ENCODE measurements at places on chromosomes 11 and 22.
A peak's percentile ranks its signal among the peaks of the same experiment; 100 is the strongest.

- DNase-seq = no peak
Measured at GRCh38 chr11:4203603-4204360, 109.2 kb downstream of the RRM1 start.

DNA sequence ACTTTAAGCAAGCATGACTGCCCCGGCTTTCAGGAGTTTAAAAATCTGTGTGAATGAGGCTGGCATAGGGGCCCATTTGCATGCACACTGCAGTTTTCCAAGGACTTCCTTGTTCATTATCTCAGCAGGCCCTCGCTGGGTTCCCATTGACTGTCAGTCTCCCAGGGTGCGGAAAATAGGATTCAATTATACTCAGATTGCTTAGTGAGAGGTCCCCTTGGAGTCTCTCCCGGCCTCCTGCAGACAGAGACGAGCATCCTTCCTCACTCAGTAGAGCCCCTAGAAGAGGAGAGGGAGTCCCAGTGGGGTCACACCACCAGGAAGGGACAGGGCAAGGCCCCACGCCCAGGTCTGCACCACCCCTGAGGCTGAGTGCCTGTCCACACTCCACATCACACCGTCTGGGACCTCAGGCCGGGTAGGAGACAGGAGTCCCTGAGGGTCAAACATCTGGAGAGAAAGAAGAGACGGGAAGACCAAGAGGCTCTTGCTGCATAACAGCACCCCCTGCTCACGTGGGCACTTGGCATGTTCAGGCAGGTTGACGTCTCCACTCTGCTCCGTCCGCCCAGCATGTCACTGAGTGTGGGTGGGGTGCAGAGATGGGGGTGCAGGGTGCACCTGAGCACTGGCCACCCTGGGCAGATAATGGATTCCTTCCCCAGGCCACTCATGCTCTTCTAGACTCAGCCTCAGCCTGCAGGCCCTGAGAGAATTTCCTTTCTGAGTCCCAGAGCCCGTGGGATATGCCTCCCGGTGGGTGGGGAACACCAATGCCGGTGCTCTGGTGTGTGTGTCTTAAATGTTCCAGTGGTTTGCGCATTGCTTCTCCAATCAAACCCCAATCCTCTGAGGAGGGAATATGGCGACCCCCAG is 58.8 kb downstream of the MCM5 start:
- DNase-seq = no peak

GRCh38 chr11:65078151-65078550 is 5.7 kb downstream of the CDCA5 start:
- DNase-seq = peak; percentile 44

- DNase-seq = no peak
Measured at GRCh38 chr11:10118865-10119264, 175.2 kb downstream of the SBF2 start.

DNA sequence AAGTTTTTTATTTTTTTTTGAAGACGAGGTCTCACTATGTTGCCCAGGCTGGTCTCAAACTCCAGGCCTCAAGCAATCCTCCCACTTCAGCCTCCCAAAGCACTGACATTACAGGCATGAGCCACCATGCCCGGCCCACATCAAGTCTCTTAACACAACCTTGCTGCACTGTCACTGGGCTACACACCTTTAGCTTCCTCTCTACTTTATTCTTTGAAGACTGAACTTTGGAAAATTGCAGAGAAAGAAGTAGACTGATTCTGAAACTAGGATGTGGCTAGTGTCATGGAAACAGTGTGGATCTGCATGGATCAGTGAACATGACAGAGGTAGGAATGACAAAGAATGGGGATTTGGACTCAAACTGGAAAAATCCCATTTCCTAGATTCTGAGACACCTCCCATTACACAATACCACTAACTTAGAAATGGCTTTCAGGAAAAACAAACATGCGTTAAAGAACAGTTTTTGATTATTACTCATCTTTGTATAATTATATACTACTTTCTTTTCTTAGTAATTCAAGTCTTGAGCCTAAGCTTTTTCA is 99.6 kb upstream of the SPON1 start:
- DNase-seq = no peak

GRCh38 chr11:126167488-126167887 is 44.0 kb downstream of the RPUSD4 start:
- DNase-seq = no peak

DNA sequence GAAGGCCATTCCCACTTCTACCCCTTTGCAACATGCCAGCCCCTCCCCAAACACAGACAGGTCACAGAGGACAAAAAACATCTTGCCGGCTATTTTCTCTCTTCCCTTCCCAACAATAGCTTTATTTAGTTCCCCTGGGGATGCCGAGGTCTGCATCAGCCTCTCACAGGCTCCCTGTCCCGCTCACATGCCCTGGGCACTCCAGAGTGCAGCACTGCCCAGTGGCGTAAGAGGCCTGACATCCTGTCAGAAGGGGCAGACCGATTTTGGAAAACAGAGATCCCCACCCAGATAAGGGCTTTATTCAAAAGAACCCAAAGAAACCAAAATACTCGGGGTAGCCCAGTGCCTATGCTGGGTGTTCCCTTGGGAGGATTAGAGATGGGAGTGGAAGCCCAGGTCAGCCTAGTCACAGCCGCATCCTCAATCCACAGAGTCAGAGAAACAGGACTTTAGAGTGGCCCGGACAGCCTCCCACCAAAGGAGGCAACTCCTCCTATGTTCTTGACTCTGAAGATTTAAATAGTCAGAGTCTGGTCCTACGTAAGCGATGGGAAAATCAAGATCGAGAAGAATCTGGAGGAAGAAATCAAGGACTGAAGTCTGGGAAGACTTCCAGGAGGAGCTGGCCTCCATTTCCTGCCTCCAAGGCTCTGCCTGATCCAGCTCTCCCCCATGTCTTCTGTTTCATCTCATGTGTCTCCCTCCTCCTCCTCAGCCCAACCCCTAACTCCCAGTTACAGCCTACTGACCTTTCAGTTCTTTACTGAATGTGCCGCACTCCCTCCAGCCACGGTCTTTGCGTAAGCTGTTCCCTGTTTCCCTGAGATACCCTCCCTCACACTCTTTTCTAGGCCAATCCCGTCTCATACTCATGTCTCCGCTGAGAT is 129.3 kb downstream of the FBXO7 start:
- no peak for DNase-seq

GRCh38 chr11:17525570-17525969 is 18.6 kb downstream of the USH1C start:
- DNase-seq = no peak

- DNase-seq = no peak
Measured at GRCh38 chr11:134657631-134658030, 245.6 kb upstream of the B3GAT1 start.

GRCh38 chr11:58628446-58628845 is 6.0 kb downstream of the CNTF start:
- DNase-seq = no peak

- no peak for DNase-seq
Measured at GRCh38 chr11:7630002-7630401, 43.3 kb downstream of the CYB5R2 start.

- no peak for DNase-seq
Measured at GRCh38 chr11:83764643-83765042, 478.5 kb upstream of the CCDC90B start.

DNA sequence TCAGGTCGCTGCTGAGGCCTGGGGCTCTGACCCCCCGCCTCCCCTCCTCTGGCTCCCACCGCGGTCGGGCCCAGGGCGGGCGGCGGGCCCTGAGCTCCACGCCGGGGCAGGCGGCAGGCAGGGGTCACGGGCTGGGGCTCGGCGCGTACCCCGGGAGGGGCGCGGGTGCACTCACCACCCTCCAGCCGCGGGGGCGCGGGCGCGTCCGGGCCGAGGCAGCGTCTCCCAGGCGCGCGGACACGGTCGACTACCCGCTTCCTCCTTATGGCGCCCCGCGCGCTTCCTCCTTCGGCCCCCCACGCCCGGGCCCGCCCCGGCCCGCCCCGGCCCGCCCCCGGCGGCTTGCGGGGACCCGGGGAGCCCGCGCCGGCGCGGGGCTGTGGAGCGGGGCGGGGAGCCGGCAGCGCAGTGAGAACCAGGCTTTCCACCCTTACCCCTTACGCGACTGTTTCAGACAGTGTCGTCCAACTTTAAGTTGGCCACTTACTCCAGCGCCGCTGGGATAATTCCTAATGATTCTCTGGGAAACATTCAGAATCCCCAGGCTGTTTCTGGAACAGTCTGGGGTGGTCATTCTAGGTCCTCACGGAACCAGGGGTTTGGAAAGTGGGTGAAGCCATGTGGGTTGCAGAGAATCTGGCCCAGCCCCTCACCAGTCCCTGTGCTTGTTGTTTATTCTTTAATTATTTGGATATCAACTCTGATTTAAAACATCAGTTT is at the start of gene BID:
BID (minus strand) TSS at position 264 of the 720 bp plus-strand sequence. CDS start 24,353 bp downstream, outside the sequence.
- DNase-seq = no peak

GRCh38 chr11:134346101-134346975 is 14.6 kb downstream of the GLB1L2 start:
- DNase-seq = no peak

- no peak for DNase-seq
Measured at GRCh38 chr11:86790867-86791849, 9.2 kb upstream of the PRSS23 start.

GRCh38 chr11:116193321-116194131 is 579.3 kb downstream of the BUD13 start:
- DNase-seq = no peak

GRCh38 chr11:33753304-33753967 is 17.2 kb upstream of the CD59 start:
- DNase-seq = no peak

- no peak for DNase-seq
Measured at GRCh38 chr11:23723861-23724260, 773.0 kb upstream of the LUZP2 start.

DNA sequence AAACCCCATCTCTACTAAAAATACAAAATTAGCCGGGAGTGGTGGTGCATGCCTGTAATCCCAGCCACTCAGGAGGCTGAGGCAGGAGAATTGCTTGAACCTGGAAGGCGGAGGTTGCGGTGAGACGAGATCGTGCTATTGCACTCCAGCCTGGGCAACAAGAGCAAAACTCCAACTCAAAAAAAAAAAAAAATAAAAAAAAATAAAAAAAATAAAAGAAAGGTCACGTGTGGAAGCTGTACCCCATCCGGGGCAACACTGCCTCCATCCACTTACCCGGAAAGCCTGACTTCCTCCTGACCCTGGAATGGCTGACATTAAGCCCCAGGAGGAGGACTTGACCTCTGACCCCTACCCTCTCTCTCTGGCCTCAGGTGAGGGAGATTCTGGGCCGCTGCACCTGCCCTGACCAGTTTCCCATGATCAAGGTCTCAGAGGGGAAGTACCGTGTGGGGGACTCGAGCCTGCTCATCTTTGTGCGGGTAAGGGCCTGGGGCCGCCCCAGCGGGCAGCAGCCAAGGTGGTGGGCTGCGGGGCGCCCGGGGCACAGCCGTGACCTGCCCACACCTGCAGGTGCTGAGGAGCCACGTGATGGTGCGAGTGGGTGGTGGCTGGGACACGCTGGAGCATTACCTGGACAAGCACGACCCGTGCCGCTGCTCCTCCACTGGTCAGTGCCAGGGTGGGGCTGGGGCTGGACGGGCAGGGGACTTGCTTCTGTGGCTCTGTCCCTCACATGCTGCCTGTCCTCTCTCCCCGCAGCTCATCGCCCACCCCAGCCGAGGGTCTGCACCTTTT is 3.8 kb downstream of the GAS2L1 start:
- DNase-seq = no peak

DNA sequence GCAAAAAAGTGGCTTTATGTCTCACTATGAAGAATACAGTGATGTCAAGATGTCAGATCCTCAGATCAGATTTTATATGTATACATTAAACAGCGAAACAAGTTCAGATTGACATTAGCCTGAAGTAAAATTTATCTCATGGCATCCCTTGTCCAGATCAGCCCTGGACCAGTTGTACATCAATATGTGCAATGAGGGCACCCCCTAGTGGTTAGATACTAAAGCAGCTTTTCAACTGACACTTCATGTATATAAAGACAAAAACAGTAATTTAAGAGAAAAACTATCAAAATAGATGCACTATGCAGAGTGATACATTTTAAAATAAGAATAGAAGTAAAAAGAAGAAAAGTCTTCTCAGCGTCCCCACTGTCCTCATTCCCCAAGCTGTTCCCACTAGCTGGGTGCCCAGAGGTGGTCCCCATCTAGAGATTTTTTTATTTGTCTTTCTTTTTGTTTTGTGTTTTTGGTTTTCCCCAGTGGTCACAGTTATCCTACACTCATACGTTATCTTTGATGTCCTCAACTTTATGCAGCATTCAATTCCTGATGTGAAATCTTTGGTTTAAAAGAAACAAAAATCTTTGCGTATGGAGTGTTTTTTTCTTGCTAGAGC is 2193.4 kb upstream of the RAG2 start:
- DNase-seq = no peak

DNA sequence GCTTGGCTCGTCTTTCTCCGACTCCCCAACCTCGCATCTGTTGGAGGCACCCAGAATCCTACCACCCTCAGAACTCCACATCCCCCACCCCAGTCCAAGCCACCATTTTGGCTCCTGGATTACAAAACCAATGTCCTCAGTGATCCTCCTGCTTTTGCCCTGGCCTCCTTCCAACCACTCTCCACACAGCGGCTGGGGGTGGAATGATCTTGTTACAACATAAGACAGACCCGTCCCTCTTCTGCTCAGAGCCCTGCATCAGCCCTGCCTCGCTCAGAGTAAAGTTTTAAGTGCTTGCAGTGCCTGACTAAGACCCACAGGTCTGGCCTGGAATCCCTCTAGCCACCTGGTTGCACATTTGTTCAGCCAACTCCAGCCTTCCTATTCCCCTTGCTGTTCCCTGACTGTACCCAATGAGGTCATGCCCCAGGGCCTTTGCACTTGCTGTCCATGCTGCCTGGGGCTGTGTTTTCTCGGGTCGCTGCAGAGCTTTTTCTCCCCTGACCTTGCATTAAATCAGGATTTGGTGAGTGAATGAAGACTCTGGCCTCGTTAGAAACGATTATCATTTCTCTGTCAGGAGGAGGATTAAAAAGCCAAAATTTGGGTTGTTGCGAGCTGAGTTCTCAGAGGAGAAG is 67.3 kb downstream of the IGF2 start:
- DNase-seq = no peak

GRCh38 chr11:73416786-73417185 is 40.6 kb downstream of the RELT start:
- DNase-seq = no peak

DNA sequence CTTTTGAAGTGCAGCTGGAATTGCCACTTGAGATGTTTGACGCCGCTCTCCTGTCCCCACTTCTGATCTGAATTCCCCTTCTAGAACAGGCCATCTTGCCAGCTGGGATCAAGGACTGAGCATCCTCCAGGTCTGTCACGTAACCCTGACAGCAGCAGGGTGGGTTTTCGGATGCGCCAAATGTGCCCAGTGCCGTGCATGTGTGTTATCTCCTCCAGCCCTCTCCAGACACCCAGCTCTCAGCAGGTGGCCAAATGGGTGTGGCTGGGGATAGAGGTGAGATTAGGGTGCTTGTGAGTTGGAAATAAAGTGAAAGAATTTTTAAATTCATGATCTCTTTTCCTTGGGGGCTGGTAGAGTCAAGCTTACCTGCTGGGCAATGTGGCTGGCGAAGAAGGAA is 3.3 kb downstream of the OSBP2 start:
- DNase-seq = no peak

DNA sequence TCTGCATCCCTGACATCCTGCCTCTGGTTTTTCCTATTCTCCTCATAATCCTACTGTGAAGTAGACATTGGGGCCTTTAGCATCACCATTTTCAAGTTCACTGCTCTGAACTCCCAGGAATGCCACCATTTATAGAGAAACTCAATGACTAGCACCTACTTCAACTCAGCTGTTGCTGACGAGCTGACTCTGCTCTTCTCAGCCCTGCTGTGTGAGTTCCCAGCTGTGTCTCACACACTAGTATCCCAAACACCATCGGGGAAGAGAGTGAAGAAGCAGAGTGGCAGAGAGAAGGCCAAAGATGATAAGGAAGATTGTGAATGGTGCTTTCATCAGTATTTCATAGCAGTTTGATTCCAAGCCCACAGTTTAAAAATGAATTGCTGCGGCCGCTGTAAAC is 71.9 kb downstream of the PLEKHA7 start:
- no peak for DNase-seq

GRCh38 chr11:9748361-9748970 is 84.6 kb downstream of the SWAP70 start:
- DNase-seq = peak; percentile 91
